Posterior vena cava (tissue), 2 donors: ENCODE measurements at places on chromosomes 7 and 10.

GRCh38 chr10:104322416-104322782, 15.9 kb downstream of the ITPRIP start:
- peak; percentile 79 for DNase-seq

DNA sequence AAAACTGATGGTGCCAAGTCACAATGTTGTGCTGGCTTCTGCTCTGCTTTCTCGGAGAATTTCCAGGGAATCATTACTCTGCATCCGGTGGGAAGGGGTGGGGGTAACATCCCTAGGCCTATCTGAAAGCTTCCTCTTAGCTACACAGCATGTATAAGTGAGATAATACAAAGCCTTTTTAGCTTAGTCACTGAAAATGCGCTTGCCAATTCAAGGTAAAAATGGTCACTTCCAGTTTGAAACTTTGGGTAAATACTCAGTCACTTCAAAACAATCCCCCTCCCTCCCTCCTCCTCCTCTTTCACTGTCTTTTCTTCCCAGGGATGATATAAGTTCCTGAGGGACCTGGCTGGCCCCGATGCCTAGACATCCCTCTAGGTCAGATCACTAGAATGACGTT, 57.3 kb upstream of the APBB1IP start:
- DNase-seq = no peak

- peak; percentile 49 for DNase-seq
These were observed 126.0 kb downstream of the DNAJB6 start for GRCh38 chr7:157462840-157463239.

- no peak for DNase-seq
These were observed 185.4 kb upstream of the PFKP start for GRCh38 chr10:2881720-2882620.

GRCh38 chr10:104300736-104301292, 31.8 kb downstream of the GSTO2 start:
- DNase-seq = no peak

GRCh38 chr10:5545011-5545410, 20.2 kb downstream of the CALML3 start:
- DNase-seq = no peak

GRCh38 chr7:99312316-99313203, 13.1 kb upstream of the ARPC1A start:
- DNase-seq = peak; percentile 82

DNA sequence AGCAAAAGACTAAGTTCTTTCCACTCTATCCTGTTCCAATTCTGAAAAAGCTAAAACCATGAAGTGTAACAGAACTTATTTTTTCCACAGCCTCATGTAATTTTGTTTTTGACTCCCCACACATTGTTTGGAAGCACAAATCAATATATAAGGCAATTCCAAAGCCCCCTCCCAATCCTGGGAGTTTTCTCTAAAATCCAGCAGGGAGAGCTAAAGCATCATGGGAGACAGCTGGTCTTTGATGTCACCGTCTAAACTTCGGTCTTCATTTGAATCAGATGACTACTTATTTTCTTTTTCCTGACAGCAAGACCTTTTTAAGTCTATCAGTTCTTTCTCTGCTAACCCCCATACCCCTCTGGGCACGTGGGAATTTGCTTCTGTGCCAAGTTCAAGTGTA, 33.3 kb upstream of the PON1 start:
- DNase-seq = no peak

DNA sequence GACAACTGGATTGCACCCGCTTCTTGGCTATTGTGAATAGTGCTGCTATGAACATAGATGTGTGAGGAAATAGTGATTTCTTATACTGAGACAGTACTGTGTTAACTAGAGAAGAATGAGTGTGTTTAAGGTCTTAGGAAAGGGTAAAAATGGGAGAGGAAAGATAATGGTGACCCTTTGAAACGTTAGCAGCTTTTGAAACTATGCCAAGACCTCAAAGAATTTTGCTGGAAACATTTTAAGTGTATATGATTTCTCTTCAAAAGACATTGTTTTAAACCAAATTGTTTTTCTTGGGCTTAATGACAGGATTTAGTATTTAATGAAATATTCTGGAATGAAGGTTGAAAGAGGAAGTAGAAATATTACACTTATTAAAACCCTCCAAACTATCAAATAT, 100.8 kb upstream of the ARHGAP21 start:
- no peak for DNase-seq

DNA sequence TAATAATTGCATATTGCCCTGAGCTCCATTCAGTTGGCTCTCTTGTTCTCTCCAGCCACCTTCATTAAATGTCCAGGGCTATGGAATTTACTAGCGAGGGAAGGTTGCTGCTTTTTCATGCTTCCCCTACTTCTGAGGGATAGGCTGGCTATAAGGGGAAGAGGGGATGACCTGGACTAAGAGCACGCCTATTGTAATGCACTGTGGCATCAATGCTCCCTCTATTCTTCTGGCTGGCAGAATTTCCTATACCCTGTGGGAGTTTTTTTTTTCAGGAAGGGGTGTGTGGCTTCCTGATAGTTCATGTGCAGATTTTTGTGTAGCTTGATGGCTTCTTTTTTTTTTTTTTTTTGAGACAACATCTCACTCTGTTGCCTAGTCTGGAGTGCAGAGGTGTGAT, 155.8 kb downstream of the SND1 start:
- no peak for DNase-seq

- no peak for DNase-seq
These were observed 9.6 kb upstream of the ZNF487 start for GRCh38 chr10:43427166-43427825.

GRCh38 chr7:155333346-155334234, 35.9 kb downstream of the INSIG1 start:
- no peak for DNase-seq

- DNase-seq = no peak
These were observed 142.0 kb downstream of the ARID5B start for GRCh38 chr10:62043421-62044021.

DNA sequence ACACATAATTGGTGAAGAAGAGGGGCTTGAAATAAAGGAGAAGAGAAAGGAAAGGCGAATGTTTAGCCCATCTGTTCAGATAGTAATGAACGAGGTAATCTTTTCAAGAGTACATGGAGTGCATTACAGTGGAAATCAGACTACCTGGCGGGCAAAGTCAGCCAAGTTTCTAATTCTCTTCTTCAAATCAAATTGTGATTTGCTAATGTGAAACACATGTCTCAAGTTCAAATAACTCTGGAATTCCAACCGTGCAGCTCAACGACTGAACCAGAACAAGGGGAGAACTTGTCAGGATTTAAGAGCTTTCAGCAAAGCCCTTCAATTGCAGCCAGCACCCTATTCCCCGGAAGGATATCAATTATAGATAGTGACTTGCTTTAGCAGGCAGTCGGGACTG, 216.9 kb downstream of the GLI3 start:
- no peak for DNase-seq

- no peak for DNase-seq
These were observed 23.8 kb upstream of the WASL start for GRCh38 chr7:123772652-123773051.

- no peak for DNase-seq
These were observed 75.9 kb downstream of the CNOT4 start for GRCh38 chr7:135434047-135434446.

GRCh38 chr10:62261666-62262065, 7.0 kb downstream of the RTKN2 start:
- no peak for DNase-seq

GRCh38 chr10:35735412-35735811, 93.3 kb upstream of the FZD8 start:
- no peak for DNase-seq

- DNase-seq = peak; percentile 24
These were observed 6.3 kb downstream of the GHRHR start for GRCh38 chr7:30970074-30970473.

DNA sequence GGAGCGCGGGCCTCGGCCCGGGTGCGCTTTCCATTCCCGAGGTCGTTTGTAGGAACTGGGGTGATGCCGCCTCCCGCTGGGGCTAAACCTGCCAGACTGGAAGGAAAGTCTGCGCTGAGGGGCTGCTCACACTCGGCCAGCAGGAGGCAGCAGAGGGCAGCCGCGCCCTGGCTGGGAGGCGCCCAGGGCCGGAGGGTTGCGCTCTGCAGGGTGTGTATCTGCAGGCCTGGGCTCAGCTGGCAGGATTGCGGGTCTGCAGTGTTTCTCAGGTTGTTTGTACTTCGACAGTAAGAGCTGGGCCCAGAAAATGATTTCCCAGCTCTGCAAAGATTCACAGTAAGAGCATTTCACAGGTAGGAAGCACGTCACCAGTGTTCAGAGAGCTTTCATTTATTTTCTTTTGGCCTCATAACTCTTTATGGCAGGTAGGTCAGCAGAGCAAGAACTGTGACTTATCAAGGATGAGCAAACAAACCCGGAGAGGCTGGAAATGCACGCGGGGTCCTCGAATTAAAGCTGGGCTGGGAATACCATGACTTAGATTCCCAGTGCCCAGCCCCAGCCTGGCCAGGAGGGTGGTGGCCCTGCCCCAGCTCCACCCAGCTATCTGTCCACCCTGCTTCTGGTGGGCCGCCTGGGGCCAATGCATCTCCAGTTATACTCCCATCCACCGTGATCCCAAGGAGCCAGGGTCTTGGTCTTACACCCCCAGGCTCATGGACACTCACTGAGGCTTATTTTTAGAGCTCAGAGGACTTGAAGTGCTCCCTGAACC, 15.2 kb upstream of the PPP2R2D start:
- peak; percentile 91 for DNase-seq

DNA sequence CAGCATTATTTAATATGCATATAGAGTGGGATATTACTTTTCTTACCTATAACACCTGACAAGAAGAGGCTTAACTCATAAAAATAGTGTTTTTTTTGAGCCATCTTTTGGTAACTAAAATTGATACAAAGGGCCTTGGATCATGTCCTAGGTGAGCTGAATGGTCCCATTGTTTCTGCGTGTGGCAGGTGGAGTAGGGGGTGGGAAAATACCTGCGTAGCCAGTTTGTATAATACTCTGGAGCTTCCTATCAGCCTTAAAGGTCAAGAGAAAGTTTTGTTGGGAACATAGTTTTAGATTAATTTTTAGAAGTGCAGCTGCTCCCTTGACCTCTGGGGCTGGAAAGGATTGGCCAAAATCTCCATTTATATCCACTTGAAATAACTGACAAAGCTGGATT, 244.6 kb downstream of the PHTF2 start:
- DNase-seq = no peak

- DNase-seq = no peak
These were observed 71.7 kb downstream of the PPP1R17 start for GRCh38 chr7:31758755-31759154.

DNA sequence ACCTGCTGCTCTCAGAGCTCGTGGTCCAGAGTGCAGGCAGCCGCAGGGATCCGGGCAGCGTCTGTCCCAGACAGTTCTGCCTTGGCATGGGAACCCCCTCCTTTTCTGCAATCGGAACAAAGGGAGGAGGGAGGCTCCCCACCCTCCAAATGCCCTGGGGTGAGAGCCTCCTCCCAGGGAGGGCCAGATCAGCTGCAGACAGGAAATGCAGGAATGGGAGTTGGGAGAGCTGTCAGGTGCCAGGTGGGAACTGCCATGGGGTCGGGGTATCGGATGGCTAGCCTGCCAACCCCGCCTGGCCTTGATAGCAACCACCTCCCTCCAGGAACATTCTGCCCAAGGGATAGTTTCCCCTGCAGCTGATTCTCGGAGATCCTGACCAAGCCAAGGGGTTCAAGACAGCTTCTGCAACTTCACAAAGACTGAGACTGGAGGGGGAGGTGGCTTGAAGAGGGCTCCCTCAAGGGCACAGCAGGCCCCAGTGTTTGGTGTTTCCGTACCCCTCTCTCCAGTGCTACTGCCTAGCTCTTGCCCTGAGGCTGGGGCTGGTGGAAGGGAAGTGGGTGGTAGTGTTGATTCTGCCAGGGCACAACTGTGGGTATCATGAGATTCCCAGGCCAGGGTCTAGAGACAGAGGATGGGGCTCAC, at the start of gene CALML5:
Gene CALML5, minus strand, starts transcription at position 78 of the 648 bp plus-strand sequence. CDS start 132 bp downstream, outside the sequence.
- peak; percentile 38 for DNase-seq

GRCh38 chr10:70197235-70197945, 27.1 kb upstream of the SAR1A start:
- DNase-seq = no peak

DNA sequence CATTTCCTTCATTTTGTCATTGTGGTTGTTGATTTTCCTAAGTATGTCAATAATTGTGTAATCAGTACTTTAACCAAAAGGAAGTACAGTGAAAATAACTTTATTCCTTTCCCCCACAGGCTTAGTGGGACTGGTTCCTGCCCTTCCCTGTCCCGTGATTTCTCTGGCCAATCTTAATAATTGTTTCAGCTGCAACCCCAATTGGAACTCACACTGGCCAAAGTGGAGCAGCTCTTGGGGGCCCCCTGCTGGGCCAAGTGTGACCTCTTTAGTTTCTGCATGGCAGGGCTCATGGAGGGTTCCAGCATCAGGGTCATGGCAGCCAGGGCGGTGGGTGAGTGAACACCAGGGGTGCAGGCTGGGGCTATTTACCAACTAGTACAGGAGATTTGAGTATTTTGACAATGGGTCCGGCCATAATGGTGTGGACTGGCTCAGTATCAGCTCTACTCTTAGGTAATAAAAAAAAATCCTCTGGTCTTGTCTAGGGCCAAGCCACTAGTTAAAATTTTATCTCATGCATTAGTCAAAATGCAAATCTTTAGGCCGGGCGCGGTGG, 31.7 kb downstream of the CYCS start:
- peak; percentile 92 for DNase-seq

DNA sequence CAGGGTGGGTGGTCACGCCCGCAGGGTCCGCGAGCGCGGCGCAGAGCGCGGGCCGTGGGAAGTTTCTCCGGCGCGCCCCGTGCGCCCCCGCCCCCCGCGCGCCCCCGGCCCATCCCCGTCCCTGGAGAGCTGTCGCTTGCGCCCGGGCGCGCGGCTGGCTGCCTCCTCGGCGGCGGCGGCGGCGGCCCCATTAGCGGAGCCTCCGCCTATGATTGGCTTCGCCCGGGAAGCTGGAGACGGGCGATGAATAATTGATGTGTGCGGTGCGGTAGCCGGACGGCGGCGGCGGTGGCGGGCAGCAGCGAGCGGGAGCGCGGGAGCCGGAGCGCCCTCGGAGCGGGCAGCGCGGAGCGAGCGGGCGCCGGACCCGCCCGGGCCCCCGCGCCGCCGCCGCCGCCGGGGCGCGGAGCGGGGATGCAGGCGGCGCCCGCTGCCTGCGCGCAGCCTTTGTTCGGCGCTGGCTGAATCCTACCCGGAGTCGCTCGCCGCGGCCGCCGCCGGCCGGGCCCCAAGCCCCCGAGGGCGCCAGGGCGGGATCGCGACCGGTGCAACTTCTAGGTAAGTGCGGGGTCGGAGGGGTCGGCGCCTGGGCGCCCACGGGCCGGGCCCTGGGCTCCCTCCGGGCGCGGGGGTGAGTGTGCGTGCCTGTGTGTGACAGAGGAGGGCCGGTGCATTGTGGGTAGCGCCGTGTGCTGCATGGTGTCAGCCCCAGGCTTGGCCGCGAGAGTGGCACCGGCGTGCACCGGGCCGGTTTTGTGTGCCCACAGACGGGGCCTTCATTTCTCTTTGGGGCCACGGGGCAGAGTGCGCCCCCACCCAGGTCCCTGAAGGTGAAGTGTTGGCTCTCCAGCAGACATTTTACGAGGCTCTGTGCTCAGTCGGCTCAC, 103.8 kb upstream of the PPIF start:
- DNase-seq = no peak

DNA sequence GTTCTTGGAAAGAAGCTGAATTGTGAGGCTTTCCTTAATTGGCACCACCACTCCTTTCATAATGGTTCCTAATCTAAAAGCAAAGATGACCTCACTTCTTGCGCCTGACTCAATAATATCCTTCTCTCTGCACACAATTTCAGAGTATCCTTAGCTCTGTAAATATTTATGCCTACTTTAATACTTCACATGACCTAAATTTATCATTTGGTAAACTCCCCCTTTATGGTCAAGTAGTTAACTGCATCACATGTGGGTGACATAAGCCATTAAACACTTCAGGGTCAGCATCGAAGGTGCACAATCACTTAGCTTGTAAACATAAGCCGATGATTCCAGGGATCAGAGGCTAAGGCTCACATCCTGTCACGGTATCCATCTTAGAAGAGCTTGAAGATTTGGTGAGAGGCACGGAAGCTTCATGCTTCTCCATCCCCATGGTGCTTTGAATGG, 7.3 kb upstream of the RHOBTB1 start:
- DNase-seq = no peak
